IMR-90 (cell line): ENCODE measurements at places on chromosomes 6 and 20. TPM values are rescaled to one million over a fixed set of nuclear protein-coding genes. Genes with fewer than 3 reads are reported as not detected.

The STX11 gene
- 0.54 and 0.56 TPM in 2 replicates for total RNA-seq

The PTPRT gene
- not detected in 2 replicates for total RNA-seq

- H3K36me3 ChIP-seq, result no peaks in the 10 kb centered on the region
- H3K4me3 ChIP-seq, result no peak overlapping the region
- H3K4me1 ChIP-seq, result no peaks in the 10 kb centered on the region
- H3K27ac ChIP-seq, result no peak overlapping the region
- H3K27me3 ChIP-seq, result peaks cover 2% of the 10 kb centered on the region; the same call in 1 of the 2 replicates
Measured at GRCh38 chr6:13523826-13524622, 36.6 kb upstream of the GFOD1 start.

DNA sequence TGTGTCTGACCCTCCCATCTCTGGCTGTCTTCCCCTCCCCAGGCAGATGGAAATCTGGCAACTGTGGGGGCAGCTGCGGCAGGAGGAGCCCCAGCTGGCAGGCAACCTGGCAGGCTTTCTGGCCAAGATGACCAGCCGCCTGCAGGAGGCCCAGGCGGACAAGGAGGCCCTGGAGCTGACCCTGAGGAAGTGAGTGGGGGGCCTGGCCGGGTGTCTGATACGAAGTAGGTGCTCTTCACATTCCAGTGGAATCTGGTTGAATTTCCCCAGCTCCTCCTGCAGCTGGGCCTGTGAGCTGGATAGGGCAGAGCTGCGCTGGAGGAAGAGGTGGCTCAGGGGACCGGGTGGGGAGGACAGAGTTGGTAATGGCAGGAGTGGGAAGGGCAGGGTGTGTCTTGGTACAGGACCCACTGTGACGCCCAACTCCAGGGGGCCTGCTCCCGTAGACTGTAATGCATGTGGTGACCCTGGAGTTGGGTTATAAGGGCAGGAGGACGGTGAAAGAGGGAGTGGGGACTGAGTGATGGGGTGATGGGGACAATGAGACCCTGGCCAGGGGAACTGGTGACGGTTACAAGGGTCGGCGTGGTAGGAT, 19.7 kb downstream of the RAB44 start:
- no peak for DNase-seq
- no peaks in the 10 kb centered on the region for H3K4me1 ChIP-seq
- H3K27ac ChIP-seq, result no peak overlapping the region
- H3K36me3 ChIP-seq, result no peaks in the 10 kb centered on the region
- H3K4me3 ChIP-seq, result no peak overlapping the region
- H3K27me3 ChIP-seq, result peaks cover 48% of the 10 kb centered on the region

DNA sequence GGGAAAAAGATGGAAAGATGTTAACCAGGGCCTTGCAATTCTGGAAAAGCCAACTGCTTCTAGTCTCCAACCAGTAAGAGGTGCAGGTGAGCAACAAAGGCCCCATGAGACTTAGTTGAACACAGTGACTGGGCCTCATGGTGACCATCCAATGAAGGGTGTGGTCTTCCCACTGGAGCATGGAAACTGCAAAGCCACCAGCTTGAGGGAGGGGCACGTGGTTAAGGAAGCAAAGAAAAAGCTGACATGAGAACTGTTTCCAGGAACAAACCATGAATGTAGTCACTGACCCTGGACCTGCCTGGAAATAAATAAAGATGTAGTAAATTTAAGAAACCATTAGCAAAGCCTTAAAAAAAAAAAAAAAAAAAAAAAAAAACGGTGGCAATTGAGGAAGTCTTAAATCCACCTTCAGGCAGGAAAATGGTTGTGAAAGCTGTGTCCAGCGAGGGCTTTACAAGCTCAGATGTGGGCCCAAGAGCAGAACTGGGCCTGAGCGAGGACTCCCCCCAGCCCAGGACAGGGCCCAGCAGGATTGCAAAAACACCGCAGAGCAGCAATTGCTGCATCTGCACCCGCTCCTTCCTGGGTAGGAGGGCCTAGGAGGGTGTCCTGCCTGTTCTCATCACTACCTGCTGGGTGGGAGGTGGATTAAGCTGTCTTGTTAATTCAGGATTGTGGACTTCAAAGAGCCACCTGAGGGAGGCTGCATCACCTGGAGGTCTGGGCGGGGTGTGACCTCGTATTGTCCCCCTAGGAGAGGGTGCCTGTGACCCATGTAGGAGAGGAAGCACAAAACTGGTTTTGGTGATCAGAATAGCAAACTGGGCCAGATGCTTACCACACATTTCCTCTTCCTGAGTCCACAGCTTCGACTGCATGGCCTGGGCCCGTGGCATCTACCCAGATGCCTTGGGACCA, 10.3 kb downstream of the GFRA4 start:
- peaks cover 1% of the 10 kb centered on the region; the same call in 1 of the 2 replicates for H3K36me3 ChIP-seq
- H3K4me1 ChIP-seq, result no peaks in the 10 kb centered on the region
- no peak for DNase-seq
- no peak overlapping the region for H3K27ac ChIP-seq
- no peak overlapping the region for H3K4me3 ChIP-seq

The C6orf15 gene
- not detected in 2 replicates for total RNA-seq
